Left colon (tissue), 2 donors: ENCODE measurements at places on chromosomes 3 and 15.
A peak's percentile ranks its signal among the peaks of the same experiment; 100 is the strongest.

DNA sequence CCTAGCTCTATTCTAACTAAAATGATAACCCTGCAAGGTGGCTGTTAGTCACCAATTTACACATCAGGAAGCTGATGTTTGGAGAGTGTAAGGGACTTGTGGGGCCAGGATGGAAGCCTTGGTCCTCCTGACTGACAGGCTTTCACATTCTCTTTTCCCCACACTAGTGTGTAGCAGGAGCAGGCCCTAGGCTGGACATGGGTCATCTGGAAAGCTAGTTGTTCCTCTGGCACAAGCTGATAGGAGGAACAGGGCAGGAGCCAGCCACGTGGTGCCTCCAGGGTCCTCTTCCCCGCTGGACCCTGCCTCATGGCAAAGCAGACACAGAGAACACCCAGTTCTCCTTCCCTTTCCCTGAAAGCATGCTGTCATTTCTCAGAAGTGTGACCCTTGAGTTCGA lies 18.1 kb upstream of the RBSN start:
- no peak for DNase-seq

DNA sequence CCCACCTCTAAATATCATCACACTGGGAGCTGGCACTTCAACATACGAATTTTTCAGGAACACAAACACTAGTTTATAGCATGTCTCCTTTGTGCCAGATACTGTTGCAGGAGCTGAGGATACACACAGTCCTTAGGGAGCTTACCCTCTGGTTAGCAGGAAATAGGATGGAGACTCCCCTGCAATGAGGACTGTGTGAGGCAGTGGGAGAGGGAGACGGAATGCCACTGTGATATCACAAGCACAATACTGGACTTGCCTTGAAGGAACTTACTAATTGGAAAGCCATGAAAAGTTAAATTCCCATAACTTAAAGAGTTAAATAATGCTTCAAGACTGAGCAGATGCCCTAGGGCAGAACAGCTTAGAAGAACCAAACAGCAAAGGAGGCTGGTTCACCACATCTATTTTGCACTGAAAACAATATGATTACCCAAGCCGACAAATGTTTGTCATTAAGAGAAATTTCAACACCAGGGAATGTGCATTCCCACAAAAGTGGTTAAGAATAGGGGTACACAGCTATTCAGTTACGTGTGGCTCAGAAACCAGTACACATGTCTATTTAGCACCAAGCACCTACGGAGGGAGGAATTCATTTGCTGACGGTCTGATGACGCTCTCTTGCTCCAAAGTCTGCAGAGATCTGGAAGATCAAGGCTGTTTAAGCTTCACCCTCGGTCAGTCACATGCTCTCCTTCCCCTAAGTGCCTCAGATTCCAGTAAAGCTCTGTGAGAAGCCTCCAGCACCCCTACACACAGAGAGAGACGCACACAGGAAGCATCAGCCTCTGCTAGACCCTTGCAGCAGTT lies 5.2 kb downstream of the TBC1D2B start:
- peak; percentile 49 for DNase-seq

DNA sequence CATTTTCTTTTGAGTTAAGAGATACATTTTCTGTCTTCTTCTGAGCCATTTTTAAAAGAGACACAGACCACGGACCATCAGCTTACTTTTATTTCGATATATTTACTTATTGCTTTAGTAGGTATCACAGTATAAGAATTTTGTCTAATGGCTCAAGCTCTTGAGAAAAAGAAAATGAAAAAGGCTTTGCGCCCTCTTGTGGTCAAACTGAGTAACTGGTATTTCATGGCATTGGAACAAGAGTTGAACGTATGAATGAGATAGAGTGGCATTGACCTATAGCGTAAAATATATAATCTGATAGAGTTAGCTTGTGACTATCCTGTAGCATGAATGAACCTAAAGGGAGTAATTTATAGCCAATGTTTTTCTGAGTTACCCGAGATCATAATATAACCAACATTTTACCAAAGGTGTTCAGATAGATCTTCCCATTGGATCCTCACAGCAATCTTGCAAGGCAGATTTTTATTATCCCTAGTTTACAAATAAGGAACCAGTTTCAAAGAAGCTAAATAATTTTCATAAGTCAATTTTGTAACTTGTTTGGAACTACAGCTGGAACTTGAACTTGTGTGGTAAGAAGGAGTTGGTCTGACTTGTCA lies 154.6 kb downstream of the POLR2M start:
- DNase-seq, result no peak

GRCh38 chr15:39504808-39505207 lies 76.1 kb upstream of the THBS1 start:
- no peak for DNase-seq

DNA sequence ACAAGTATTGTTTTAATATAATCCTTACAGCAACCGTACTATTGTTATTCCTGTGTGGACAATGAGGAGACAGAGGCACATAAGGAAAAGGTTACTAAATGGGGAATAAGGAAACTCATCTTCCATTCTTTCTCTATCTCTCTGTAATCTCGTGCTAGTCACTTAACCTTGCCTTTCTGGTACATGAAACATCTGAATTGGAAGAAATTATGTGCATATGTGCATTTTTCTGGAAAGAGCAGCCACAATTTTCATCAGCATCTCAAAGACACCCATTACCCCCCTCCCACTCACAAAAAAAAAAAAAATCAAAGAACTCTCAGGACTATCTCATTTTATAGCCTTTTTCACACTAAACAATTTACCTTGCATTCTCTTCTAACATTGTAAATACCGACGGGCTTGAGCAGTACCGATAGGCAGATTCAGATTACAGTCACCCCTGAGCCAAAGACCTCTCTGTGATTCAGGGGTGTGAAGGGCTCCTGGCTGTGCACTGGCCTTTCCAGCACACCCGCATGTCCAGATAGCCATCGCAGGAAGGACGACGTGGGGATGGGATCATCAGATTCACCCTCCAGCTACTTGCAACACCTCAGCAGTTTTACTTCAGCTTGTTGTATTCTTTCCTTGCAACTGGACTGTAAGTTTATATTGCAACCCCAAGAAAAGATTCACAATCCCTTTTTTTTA lies 48.1 kb downstream of the CASR start:
- DNase-seq, result no peak

- DNase-seq, result no peak
Measured at GRCh38 chr3:182258538-182259177, 534.6 kb upstream of the ATP11B start.

- DNase-seq, result no peak
Measured at GRCh38 chr3:166734734-166735133, 645.4 kb downstream of the ZBBX start.

DNA sequence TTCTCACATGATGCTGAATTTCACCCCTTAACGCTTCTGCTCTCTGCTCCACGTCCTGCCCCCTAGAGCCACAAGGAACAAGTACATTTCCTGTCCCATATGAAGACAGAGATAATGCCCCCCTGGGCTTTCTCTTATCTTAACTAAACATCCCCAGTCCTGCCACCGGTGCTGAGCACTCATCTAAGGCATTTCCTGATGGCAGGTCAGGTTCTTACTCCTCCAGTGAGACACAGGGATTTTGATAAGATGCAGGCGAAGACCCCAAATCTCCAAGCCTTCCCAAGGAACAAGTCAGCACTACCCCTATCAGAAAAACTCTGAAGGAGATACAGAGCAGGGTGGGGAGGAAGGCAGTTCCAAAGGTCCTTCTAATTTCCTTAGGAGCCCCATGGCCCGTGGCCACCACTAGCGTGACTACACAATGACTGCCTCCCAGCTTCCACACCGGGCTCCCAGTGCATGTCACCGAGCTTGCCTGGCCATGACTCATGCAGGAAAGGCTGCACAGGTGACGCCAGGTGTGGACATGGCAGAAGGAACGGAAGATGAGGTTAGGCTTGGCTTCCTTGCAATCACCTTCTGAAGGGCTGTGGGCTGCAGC lies 152.9 kb downstream of the XXYLT1 start:
- DNase-seq, result peak; percentile 67

DNA sequence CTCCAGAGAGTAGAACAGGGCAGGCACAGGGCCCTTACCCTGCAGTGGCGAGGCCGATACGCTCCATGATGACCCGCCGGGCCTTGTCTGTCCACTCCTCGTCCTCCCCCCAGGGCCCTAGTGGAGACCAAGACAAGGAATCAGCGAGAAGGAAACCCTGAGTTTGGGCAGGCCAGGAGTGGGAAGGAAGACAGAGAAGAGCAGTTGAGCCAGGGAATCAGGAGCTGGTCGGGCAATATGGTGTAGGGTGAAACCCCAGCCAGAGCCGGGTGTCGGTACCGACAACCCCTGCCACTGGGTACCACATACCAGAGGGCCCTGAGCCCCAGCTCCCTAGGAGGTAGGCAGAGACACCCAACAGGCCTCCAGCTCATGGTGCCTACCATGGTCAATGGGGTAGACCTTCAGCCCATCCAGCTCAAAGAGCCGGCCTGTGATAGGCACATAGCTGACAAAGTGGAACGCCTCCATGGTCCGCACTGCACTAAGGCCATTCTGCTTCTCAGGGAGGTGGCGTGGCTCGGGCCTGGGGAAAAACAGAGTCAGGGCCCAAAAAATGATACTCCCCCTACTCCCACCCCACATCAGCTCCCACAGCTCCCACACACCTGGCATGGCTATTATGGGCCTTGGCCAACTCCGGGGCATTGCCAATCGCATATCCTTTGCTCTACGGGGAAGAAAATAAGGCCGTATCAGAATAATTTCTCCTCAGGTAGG lies 38.0 kb downstream of the SEMA3G start:
- no peak for DNase-seq

DNA sequence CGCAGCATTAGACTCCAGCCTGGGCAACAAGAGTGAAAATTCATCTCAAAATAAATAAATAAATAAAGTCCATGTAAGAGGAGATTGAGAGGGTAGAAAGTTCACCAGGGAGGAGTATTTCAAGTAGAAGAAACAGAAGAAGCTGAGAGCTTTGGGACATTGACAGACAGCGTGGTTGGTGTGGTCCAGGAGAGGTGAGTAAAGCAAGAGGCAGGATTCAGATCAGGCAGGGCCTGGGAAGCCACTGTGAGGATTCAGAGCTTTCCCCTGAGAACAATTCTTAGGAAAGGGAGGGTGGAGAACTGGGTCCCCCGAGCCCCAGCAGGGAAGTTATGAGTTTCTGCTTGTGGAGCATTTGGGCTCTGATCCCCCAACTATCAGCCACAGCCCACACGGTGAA lies 54.2 kb upstream of the AMOTL2 start:
- DNase-seq, result no peak

GRCh38 chr15:61501815-61502389 lies 272.8 kb upstream of the RORA start:
- DNase-seq, result no peak

DNA sequence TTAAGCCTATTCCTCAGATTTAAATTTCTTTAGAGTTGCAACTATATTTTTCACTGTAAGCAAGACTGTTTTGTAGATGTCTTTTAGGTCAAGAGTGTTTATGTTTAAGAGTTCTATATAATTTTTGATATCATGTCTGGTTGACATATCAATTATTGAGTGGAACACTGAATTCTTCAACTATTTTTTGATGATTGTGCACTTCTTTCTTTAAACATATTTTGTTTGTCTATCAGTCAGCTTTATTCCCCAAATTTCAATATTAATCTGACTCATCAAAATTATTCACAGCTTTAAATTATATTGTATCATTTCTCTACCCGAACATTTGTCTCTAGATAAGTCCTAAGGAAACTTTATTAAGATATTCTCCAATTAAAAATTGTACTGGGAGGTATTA lies 933.6 kb upstream of the ROBO1 start:
- no peak for DNase-seq

GRCh38 chr3:51974277-51974962 lies 444 bp upstream of the ABHD14A start:
- DNase-seq, result peak; percentile 56

- no peak for DNase-seq
Measured at GRCh38 chr3:70603103-70603502, 290.7 kb upstream of the MDFIC2 start.

- no peak for DNase-seq
Measured at GRCh38 chr3:58482917-58483636, 8.8 kb upstream of the KCTD6 start.

DNA sequence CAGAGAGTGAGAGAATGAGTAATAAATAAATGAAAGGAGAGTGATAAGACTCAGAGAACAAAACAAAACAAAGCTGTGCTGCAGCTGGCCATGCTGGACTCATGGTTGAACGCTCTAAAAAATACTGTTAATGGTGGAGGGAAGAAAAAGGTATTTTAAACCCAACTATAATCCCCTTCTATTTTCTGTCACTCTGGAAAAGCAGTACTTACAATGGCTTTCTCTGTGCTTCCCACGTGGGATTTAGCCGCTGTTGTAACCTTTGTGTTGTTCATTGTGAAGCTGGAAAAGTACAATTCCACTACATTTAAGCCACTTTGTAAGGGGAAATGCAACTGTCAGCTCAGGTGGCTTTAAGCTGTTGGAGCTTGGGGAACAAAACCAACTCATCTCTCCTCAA lies 917.7 kb downstream of the IGSF11 start:
- DNase-seq, result no peak

- no peak for DNase-seq
Measured at GRCh38 chr15:82613747-82614146, 33.4 kb downstream of the CPEB1 start.

GRCh38 chr15:52028431-52029093 lies 9.5 kb downstream of the MAPK6 start:
- DNase-seq, result no peak

- no peak for DNase-seq
Measured at GRCh38 chr15:101049856-101050622, 130.9 kb downstream of the LRRK1 start.

GRCh38 chr15:64045774-64046420 lies 388 bp downstream of the DAPK2 start:
- DNase-seq, result peak; percentile 50

- no peak for DNase-seq
Measured at GRCh38 chr15:99148851-99149276, 44.0 kb downstream of the SYNM start.

DNA sequence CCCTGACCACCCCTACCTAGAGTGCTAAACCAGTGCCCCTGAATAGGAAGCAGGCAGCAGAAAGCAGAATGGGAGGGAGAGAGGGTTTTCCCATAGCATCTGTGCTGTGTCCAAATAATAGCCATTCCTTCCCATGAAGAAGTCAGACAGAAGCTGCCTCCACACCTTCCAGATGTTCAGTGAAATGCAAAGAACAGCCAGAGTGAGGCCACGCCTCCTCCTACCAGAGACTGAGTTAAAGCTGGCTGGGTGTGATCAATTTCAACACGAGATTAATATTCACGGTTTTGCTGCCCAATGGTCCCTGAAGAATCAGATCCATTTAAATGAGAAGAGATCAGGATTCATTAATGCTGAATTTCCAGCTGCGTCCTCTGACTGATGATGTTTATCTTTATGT lies 111.8 kb downstream of the SRGAP3 start:
- DNase-seq, result no peak

DNA sequence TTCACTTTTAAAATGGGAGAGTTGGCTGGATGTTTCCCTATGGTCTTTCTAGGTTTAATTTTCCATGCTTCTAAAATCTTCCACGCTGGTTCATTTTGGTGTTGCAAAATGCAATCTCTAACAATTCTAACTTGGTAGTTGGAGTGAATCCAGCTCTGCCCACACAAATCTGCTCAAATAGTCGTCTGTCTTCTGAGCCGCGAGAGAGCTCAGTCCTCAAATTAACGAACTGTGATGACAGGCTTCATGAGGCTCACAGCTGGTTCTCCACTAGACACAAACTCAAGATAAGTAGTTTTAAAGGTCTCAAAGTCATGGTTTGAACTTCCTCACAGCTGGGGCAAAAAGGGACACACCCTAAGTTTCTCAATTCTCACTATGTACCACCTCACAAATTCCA lies 178.6 kb upstream of the LYSMD4 start:
- DNase-seq, result no peak

- no peak for DNase-seq
Measured at GRCh38 chr3:49465270-49466034, 4.6 kb upstream of the DAG1 start.
